Suprapubic skin (tissue), 4 donors: ENCODE measurements at places on chromosomes 13 and 19.
A peak's percentile ranks its signal among the peaks of the same experiment; 100 is the strongest.

GRCh38 chr19:18607226-18608101 lies 865 bp upstream of the CRLF1 start:
- peak overlapping the region; percentile 52 for H3K4me3 ChIP-seq
- H3K36me3 ChIP-seq, result no peaks in the 10 kb centered on the region
- H3K27ac ChIP-seq, result no peak overlapping the region
- DNase-seq, result no peak

DNA sequence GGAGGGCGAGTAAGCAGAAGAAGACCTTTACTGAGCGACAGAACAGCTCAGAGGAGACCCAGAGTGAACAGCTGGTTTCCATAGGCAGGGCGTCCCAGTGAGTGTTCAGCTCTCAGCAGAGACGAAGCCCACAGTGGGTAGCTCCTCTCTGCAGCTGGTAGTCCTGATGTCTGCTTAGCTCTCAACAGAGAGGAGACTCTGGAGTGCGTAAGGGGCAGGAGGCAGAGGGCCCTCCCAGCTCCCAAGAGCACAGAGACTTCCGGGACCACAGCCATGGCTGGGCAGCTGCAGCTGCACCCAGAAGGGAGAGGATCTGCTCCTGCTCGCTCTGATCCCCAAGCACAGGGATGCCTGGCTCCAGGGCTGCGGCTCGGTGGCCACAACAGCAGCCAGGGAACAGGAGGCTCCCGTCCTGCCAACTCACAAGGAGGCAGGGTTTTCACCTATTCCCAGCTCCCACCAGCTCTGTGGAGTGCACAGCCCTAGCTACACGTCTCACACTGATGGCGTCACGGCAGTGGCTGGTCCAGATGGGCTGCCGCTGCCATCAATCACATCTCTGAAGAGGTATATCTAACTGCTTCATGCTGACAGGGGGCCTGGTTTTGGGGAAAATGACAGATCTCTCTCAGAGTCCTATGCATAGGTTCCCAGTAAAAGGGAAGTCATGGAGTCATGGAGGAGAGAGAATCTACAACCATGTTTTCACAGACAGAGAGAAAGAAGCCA lies 2660.1 kb upstream of the PCDH20 start:
- H3K36me3 ChIP-seq, result no peaks in the 10 kb centered on the region
- H3K4me3 ChIP-seq, result no peak overlapping the region
- no peak for DNase-seq

GRCh38 chr19:7959211-7959610 lies 15.7 kb upstream of the TIMM44 start:
- peaks cover 55% of the 10 kb centered on the region for H3K36me3 ChIP-seq
- H3K4me3 ChIP-seq, result no peak overlapping the region
- no peaks in the 10 kb centered on the region for H3K4me1 ChIP-seq
- no peak overlapping the region for H3K27ac ChIP-seq
- DNase-seq, result no peak

DNA sequence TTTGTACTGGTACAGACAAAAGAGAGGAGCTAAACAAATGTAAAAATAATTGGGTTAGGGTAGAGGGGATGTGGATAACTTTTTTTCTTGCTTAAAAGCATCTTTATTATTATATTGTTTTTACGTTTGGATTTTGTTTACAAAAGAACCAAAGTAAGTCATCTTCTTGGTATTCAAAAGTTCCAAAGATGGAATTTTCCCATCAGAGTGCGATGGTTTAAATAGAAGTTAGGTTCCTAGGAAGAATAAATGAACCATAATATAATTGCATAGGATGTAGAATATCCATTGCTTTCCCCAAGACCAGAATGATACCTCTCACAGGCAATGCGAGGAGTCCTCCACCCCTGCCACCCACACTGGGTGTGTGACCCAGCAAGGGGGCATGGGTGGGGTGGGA lies 99.4 kb upstream of the RNF113B start:
- DNase-seq, result no peak
- no peak overlapping the region for H3K27ac ChIP-seq
- H3K27me3 ChIP-seq, result no peaks in the 10 kb centered on the region
- no peaks in the 10 kb centered on the region for H3K4me1 ChIP-seq

- no peak for DNase-seq
- H3K4me3 ChIP-seq, result no peak overlapping the region
- H3K36me3 ChIP-seq, result no peaks in the 10 kb centered on the region
- H3K27me3 ChIP-seq, result no peaks in the 10 kb centered on the region
Observed at GRCh38 chr19:14019100-14019499, 8.8 kb upstream of the RLN3 start.

DNA sequence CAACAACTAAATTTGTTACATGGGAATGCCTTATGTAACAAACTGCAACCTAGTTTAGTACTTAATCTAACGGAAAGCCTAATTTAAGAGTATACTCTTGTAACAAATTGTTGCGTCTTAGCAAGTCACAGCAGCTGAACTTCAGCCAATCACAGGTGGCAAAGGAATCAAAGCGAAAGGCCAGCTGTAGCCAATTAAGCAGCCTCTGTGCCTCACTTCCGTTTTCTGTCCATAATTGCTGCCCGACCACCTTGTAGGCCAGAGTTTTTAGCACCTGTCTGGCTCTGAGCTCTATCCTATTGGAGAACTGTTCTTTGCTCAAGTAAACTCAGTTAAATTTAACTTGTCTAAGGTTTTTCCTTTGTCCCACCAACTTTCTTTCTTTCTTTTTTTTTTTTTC lies 18.1 kb upstream of the HSPH1 start:
- no peak overlapping the region for H3K4me3 ChIP-seq
- no peaks in the 10 kb centered on the region for H3K36me3 ChIP-seq
- H3K27ac ChIP-seq, result no peak overlapping the region
- no peak for DNase-seq

- no peaks in the 10 kb centered on the region for H3K4me1 ChIP-seq
- DNase-seq, result no peak
- peaks cover 4% of the 10 kb centered on the region for H3K27me3 ChIP-seq
- no peak overlapping the region for H3K27ac ChIP-seq
- H3K36me3 ChIP-seq, result peaks cover 28% of the 10 kb centered on the region
- no peak overlapping the region for H3K4me3 ChIP-seq
Observed at GRCh38 chr19:50266896-50267295, 62.3 kb downstream of the KCNC3 start.

GRCh38 chr19:55348317-55349034 lies 6.0 kb downstream of the COX6B2 start:
- H3K27me3 ChIP-seq, result peaks cover 24% of the 10 kb centered on the region
- H3K4me1 ChIP-seq, result peaks cover 15% of the 10 kb centered on the region
- peaks cover 18% of the 10 kb centered on the region for H3K36me3 ChIP-seq
- no peak overlapping the region for H3K27ac ChIP-seq

DNA sequence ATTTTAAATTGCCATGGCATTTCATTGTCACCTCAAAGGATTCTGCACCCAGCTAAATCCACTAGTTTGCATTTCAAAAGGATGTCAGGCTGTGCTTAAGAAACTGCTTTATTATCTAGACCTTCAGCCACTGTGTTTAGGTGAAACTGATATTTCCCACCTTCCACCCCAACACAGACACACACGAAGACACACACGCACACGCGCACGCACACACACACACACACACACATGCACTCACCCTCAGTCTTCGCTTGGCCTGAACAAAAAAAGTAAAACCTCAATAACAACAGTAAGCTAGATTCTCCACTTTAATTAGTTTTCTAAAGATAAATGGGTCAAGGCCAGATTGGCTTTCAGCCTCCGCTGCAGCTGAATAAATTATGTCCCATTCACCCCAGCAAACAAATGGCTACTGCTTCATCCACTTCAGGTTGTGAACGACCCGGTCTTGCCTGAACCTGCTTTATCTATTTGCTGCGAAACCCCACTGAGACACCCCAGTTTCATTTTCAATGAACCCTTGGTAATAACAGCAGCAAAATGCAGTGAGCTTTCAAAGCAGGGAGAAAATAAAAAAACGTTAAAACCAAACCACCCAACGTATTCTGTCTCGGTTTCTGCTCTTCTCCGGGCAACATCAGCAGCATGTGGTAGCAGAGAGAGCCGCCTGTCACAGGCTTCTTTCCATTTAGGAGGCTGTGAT lies 166.8 kb downstream of the DCT start:
- no peak overlapping the region for H3K4me3 ChIP-seq
- no peak for DNase-seq
- H3K36me3 ChIP-seq, result no peaks in the 10 kb centered on the region
- no peaks in the 10 kb centered on the region for H3K27me3 ChIP-seq
- H3K4me1 ChIP-seq, result peaks cover 5% of the 10 kb centered on the region
- H3K27ac ChIP-seq, result no peak overlapping the region

GRCh38 chr19:57016076-57016475 lies 103.7 kb upstream of the USP29 start:
- no peaks in the 10 kb centered on the region for H3K36me3 ChIP-seq
- H3K4me3 ChIP-seq, result no peak overlapping the region
- H3K27ac ChIP-seq, result no peak overlapping the region
- peaks cover 3% of the 10 kb centered on the region for H3K27me3 ChIP-seq
- no peaks in the 10 kb centered on the region for H3K4me1 ChIP-seq

- peak; percentile 93 for DNase-seq
- H3K4me1 ChIP-seq, result peaks cover 27% of the 10 kb centered on the region
- peak overlapping the region; percentile 63 for H3K4me3 ChIP-seq
- peak overlapping the region; percentile 88 for H3K27ac ChIP-seq
- H3K36me3 ChIP-seq, result peaks cover 8% of the 10 kb centered on the region
Observed at GRCh38 chr19:55460670-55461258, 678 bp downstream of the ISOC2 start.

GRCh38 chr19:36258028-36258875 lies 43.3 kb downstream of the ZNF146 start:
- DNase-seq, result no peak
- no peaks in the 10 kb centered on the region for H3K36me3 ChIP-seq
- H3K4me3 ChIP-seq, result peak overlapping the region; percentile 51
- H3K27ac ChIP-seq, result no peak overlapping the region
- no peaks in the 10 kb centered on the region for H3K27me3 ChIP-seq
